ENCODE measurements at places on chromosomes 2 and 18.

GRCh38 chr18:35158728-35159450, 81.9 kb upstream of the ZNF397 start:
- no peak for DNase-seq

- no peak for DNase-seq
These were observed 220.1 kb downstream of the AGPS start for GRCh38 chr2:177612659-177613058.

DNA sequence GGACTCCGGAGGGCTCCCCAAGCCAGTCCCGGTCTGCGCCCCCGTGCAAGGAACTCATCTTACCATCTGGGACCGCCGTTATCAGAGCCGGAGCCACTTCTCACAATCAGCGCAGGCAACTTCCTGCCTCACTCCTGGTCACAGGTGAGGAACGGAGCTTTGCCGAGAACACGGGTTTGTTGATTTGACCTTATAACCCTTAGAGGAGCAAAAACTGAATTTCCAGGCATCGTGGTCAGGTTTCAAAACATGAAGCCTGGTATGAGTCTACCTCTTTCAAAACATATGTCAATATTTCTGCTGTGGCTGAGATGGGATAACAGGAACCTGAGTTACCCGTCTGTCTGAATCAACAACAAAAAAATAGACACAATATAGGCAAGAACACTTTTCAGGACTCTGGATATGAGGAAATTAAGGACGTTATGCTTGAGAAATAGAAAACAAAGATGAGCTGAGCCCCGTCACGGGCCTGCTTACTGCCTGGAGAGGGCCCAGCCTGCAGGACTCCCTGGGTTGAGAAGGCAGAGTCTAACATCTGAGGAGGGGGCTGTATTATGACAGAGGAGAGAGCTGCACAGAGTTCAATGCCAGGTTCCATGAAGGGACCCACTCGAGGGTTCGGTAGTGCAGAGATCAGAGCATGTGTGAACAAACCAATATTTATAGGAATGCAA, 148.7 kb downstream of the NDUFA10 start:
- DNase-seq: no peak

DNA sequence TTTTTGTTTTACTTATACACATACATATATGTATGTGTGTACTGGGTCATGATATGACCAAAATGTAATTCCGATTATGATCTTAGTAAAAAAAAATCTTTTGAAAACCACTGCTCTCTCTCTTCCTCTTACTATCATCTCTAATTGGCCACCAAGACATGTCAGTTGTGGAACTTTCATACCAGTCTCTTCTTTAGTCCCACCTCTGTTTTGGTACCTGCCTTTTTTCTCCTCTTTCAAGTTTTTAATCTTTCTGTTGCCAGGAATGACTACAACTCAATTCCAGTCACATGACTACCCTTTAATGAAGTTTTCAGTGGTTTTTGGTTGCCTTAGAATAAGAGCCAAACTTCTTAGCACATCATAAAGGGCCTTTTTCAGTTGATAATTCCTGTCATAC, 17.1 kb downstream of the RBM44 start:
- DNase-seq: no peak

DNA sequence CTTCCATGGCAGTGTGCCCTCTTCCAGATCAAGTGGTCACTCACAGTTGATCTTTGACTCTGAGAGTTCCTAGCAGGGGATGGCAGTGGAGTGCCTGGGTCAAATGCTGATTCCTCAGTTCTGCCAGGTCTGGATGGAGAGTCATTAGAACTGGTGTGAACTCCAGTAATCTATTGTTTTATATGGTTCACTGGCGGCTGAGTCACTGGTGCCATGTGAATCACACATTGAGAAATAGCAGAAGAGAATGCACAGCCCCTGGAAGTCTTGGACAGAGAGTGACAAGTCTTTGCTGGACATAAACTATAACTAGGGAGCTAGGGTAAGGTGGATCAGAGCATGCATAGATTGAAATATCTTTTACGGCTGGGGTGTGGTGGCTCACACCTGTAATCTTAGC, 86.9 kb downstream of the EIF2AK3 start:
- DNase-seq: no peak

GRCh38 chr2:221455214-221455613, 116.9 kb downstream of the EPHA4 start:
- no peak for DNase-seq

DNA sequence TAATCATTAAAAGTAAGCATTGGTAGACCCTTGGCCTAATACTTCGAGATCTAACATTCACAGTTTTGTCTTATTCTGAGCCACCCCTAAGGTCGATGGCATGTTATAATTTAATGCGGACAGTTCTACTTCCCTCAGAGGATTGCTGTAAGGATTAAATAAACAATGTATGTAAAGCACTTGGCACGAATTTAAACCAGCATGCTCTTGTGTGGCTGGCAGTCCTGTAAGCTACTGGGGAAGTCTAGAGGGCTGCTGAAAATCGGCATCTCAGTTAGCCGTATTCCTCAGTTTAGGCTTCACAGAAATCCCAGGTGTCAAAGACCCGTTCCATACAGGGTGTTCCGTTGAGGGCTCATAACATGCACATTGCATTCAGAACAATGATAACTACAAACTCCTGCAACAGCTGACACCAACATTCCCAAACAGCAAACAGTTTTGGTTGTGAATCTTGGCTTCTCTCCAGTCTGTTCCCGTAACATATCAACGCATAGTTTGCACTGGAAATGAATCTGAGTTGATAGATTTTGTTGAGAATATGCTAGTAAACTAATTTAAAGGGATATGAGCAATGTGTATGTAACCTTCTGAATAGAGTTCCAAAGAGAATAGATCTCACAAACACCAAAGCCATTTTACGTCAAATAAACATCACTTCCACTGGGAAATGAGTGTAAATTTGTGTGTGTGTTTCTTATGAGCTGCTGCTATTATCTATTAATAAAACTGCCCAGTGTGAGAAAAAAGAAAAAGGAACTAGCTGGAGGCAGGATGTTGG, 52.2 kb upstream of the ACKR3 start:
- DNase-seq: no peak

Measured in NCI-H2227 treated with DMSO at 0.1 percent for 48 hours (cell line).